ENCODE measurements at places on chromosomes 7 and 10.
A peak's percentile ranks its signal among the peaks of the same experiment; 100 is the strongest.

DNA sequence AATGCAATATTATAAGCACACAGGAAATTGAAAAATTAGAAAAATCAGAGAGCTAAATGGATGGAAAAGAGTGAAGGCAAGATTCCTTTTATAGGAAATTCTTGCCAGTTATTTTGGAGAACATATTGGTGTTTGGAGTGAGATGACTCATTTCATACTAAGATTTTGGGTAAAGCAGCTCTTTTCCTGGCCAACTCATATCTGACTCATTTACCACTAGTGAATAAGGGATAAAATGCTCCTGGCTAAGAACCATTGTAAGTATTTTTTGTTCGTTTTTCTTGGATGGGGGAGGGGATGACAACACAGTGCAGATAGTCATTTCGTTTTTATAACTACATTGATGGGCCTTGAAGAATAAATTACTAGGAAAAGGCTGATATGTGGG lies 139.3 kb downstream of the TWIST1 start:
- no peak for DNase-seq

DNA sequence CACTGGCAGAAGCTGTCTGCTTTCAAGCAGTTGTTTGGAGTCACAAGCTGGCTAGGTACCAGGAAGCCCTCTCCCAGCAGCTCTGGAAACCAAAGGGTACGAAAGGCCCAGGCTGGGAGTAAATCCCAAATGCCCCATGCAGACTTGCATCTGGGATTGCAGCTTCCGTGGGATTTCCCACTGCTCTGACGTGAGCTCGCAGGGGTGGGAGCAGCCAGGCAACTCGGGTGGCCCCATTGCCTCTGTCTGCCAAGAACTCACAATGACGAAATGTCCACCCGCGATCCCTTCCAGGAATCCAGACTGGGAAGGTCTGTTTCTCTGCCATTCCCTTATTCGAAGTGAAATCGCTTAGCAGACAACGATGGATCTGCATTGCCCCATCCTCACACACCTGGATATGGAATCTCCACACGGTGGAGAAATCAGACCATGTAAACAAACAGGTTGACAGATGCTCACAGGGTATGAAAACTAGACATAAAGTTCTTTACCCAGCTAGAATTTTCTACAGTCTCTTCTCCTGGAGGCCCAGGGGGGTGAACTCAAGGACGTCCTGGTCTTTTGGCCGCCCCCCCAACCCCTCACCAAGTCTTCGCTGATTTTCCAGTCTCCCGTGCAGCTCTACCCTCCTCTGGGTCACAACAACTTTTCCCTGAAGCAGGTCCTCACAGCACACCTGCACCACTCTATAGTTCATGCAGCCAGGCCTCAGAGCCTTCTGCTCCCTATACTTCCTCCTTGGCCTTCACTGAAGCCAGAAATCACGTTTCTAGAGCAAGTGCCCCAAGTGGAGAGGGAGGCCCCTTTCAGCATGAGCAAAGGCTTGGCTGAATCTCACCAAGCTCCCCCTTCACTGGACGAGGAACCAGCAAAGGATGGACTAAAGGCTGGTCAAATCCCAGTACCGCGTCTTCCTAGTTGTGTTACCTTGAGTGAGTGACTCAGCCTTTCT lies 20.0 kb downstream of the SH3PXD2A start:
- no peak for DNase-seq

- no peak for DNase-seq
Observed at GRCh38 chr10:71131508-71132088, 80.8 kb upstream of the UNC5B start.

- no peak for DNase-seq
Observed at GRCh38 chr7:132482866-132483265, 93.4 kb downstream of the PLXNA4 start.

DNA sequence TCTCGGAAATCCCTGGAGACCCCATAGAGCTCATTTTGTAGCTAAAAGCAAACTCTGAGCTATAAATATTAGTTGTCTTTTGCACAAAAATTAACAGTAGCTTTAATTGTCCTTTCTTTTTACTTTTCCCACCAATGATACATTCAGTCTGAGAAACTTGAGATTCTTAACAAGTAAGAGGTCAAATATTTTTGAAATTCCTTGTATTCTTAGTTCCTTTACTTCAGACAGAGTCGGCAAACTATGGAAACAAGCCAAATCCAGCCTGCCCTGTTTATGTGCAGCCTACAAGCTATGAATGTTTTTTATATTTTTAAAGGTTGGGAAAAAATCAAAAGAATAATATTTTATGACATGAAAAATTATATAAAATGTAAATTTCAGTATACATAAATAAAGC lies 146.6 kb downstream of the CTNNA3 start:
- DNase-seq = no peak

- peak; percentile 71 for DNase-seq
Observed at GRCh38 chr7:51376420-51377092, 59.9 kb upstream of the COBL start.

GRCh38 chr10:129594811-129595210 lies 127.8 kb downstream of the MGMT start:
- no peak for DNase-seq

- no peak for DNase-seq
Observed at GRCh38 chr7:101340379-101340778, 18.8 kb upstream of the IFT22 start.

- peak; percentile 41 for DNase-seq
Observed at GRCh38 chr7:3272691-3273141, 28.3 kb upstream of the SDK1 start.

GRCh38 chr10:110057456-110057855 lies 49.7 kb downstream of the ADD3 start:
- no peak for DNase-seq

- DNase-seq = no peak
Observed at GRCh38 chr7:104985259-104985617, 28.8 kb upstream of the KMT2E start.

DNA sequence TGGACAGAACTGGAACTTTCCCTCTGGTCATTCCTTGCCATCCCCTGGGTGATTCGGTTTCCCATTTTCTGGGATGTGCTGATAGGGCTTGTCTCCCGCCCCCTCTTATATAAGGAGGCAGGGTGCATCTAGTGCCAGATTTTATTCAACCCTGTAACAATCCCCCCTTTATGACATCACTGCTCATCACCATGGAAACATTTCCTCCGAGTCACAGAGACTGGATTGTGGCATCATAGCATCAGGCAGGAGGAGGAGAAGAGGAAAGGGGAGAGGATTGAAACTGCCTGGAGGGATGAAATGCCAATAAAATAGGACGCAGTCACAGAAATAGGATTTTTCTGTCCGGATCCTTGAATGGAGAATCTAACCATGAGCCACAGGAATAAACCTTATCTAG lies 25.0 kb downstream of the SORCS3 start:
- no peak for DNase-seq

- no peak for DNase-seq
Observed at GRCh38 chr7:44383566-44383965, 58.2 kb upstream of the CAMK2B start.

DNA sequence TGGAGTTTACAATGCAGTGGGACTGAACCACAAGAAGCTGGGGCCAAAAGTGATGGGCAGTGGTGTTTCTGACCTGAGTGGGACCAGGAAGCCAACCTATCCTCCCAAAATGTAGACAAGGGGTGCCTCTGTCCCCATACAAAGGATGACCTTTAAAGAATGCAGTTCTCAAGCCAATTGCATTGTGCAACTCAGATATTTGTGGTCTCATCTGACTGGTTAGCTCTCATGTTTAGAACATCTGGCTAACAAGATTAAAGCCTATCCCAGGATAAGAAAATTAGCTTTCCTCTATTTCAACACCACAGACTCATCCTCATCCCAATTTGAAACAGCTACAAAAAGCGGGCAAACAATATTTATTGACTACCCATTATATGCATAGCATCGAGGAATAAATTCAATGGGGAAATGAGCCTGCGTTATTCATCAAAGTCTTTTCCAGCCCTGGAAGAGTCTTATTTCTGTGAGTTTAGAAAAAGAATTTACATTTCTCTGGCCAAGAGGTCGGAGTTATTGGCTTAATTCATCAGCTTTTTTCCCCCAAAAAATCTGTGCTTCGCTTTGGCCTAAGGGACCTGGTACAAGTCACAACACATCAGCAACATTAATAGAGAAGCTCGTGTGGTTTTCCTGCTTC lies 26.7 kb downstream of the ELMO1 start:
- no peak for DNase-seq

- DNase-seq = no peak
Observed at GRCh38 chr10:114115661-114116445, 58.1 kb downstream of the CCDC186 start.

DNA sequence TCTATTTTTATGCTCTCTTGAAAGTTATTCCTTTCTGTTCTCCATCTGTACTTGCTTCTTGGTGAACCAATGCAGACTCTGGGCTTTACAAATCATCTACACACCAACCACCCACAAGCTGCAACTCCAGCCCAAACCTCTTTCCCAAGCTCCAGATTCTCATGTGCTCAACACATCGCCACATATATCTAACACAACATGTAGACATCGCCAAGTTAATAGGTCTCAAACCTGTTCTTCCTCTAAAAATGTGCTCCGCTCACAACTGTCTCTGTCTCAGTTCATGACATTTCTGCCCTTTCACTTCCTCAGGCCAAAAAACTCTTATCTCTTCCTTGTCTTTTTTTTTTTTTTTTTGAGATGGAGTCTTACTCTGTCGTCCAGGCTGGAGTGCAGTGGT lies 95.7 kb upstream of the EEPD1 start:
- no peak for DNase-seq

DNA sequence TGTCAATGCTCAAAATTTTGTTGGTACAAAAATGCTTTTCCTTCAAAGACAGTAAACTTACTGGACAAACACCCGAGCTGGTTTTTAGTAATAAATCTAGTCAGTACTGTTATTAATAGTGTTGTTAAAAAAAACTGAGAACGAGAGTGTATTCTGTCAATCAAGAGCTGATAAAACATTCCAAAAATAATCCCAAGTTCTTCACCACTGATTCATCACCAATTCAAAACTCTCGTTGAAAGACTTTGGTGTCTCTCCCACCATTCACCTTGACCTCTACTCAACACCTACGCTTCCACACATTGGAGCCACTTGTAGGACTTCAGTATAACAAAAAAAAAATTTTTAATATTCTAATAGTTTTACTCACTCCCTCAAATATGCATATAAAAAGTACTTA lies 279.2 kb downstream of the PARD3 start:
- no peak for DNase-seq

DNA sequence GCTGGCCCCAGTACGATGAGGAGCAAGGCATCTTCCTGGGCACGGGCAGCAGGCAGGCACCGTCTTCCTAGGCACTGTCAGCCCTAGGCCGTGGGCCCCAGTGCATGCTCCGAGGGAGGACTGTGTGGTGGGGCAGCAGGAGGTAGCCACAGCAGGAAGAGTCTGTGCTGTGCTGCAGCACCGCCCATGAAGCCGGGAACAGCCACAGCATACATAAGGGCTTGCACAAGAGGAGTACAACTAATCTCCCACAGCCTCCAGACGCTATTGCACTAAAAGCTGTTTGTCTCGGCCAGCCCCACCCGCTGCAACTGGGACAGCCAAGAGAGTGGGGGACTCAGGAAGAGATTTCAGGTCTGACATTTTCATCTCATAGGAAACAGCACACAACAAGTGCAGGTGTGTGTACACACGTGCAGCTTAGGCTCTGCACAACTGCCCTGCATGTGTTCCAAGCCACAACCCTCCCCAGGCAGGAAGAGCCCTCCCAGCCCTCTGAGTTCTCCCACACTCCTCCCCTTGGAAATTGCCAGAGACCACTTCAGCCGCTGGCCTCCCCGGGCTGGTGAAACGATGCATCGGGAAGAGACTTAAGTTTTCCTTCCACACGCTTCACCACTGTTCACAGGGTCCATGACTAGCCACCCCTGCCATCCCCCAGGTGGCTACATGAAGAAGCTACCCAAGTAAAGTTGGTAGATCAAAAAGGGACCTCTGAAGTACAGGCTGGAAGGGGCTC lies 88.1 kb upstream of the DDC start:
- no peak for DNase-seq

GRCh38 chr10:86905429-86905828 lies 52.0 kb downstream of the MMRN2 start:
- DNase-seq = no peak

GRCh38 chr7:5094641-5095040 lies 49.0 kb downstream of the RBAK start:
- peak; percentile 74 for DNase-seq

DNA sequence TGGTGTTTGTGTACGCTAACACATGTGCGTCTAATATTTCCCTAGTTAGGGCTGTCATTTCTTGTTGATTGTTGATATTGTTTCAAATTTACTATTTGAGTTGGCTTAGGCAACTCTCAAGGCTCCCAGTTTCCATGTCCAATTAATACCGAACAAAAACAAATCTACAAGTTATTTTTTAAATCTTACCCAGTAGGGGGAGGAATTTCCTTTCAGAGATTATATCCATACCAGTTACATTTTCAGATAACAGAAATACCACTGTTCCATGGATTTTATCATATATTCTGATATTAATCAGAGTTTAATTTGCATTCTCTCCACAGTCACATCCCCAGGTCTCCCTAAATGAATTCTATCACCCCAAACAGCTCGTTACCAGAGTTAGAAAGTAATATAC lies 7.2 kb upstream of the AKR1B10 start:
- no peak for DNase-seq

- DNase-seq = no peak
Observed at GRCh38 chr10:122087436-122087835, 98.5 kb downstream of the TACC2 start.

DNA sequence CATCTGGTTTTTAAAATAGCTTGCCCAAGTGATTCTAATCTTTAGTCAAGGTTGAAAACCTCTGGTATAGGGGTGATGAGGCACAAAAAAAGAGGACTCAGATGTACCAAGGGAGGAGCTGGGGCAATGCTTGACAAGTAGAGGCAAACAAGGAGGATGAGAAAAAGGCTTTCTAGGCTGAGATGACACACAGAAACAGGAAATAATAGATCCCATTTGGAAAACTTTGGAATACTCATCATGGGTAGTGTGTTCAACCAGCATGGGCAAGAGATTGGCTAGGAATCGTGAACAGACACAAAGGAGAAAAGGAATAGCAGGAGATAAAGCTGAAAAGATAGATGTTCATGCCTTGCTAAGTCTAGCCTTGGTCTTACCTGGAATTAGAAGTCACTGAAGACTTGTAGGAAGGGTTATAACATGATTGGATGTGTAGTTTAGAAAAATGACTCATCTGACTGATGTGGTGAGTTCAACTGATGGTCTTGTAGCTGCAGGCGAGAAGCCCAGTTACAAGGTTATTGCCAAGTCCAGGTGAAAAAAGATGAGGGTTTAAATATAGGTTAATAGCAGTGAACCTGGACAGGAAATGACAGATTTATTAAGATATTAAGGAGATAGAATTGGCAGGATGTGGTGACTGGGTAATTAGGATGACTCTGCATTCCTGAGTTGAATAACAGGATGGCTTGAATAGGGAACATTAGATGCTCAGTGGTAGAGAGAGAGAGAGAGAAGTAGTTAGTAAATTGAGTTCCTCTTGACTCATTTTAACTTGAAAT lies 214.0 kb upstream of the LRGUK start:
- DNase-seq = peak; percentile 35

DNA sequence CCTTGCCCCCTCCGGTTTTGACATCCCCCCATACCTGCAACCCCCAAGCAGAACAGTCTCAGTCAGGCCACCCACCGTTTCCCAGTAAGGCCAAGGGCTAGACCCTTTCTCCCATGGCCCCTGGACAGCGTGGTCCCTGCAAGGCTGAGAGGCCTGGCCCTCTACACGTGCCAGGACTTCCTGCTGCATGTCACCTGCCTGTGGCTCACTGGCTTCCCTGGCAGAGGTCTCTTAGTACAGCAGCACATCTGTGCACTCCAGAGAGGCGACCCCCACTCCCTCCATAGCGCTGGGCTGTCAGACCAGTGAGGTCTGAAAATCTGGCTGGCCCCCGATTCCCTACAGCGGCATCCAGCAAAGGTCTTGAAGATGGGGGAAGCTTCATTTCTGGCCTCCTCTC lies 26.4 kb upstream of the JAKMIP3 start:
- no peak for DNase-seq

GRCh38 chr7:28686418-28686800 lies 271.7 kb downstream of the TRIL start:
- DNase-seq = no peak
